ENCODE measurements at places on chromosomes 5 and 9.
A peak's percentile ranks its signal among the peaks of the same experiment; 100 is the strongest.

GRCh38 chr9:21413624-21414023, 4.7 kb downstream of the IFNA8 start:
- no peak for DNase-seq

GRCh38 chr5:171714261-171714660, 71.4 kb upstream of the SMIM23 start:
- no peak for DNase-seq

DNA sequence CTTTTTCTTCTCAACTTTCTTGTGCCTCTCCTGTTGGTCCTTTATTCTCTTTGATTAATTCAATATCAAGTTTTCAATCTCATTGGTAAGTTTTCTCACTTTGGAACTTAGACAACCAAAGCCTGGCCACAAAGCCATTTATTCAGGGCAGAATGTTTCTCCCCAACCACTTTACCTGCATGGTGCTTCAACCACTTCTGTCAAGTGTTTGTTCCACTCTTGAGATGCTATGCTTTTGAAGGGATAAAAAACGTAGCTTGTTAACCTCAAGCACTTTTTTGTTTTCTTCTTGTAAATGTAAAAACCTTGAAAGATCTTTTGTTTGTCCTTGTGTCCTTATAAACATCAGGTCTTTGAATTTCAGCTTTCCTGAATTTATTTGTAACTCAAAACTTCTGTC, 966.7 kb downstream of the MAT2B start:
- DNase-seq: no peak

- no peak for DNase-seq
Observed at GRCh38 chr5:132384506-132385050, 15.1 kb downstream of the SLC22A5 start.

GRCh38 chr5:29744618-29745017, 1448.9 kb upstream of the CDH6 start:
- DNase-seq: no peak

DNA sequence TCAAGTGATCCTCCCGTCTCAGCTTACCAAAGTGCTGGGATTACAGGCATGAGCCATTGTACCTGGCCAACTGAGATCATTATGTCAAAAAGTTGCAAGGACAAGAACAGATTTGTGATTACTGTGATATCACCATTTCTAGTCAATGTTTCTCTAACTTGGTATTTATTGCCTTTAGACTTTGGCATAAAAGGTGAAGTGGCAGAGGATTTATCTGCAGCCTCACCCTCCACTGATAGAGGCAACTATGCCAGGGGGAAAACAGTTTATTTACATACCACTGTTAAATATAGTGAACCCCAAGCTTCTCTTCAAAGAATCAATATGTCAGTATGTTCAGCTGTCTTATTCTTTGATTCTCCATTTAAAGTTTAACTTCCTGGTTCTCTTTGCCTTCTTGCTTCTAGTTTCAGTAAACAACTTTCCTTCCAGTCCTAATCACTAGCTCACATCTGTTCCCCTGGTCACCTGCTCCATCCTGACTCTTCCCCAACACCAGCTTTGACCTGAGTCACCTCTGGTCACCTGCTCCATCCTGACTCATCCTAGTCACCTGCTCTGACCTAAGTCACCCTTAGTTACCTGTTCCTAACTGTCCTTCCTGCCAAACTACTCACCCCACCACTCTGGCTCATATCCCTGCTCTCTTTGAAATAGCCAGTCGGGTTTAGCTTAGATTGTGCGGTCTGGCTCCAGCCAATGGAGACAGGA, 29.9 kb downstream of the SEMA6A start:
- no peak for DNase-seq

DNA sequence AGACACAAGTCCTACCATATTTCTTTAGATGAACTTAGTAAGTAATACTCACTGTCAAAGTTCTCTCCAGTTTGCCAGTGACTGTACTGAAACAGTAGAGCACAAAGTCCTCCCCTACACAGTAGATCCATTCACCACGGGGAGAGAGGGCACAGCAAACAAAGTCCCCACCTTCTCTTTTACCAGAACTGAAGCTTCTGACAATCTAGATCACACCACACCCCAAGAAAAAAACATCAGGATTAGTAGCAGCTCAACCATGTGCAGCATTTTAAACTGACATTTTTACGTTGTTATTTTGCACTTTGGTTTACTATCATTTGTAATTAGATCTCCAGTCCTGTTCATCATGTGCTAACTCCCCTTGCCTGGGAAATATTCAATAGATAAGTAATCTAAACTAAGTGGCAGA, 23.0 kb downstream of the DNAJA1 start:
- DNase-seq: no peak

DNA sequence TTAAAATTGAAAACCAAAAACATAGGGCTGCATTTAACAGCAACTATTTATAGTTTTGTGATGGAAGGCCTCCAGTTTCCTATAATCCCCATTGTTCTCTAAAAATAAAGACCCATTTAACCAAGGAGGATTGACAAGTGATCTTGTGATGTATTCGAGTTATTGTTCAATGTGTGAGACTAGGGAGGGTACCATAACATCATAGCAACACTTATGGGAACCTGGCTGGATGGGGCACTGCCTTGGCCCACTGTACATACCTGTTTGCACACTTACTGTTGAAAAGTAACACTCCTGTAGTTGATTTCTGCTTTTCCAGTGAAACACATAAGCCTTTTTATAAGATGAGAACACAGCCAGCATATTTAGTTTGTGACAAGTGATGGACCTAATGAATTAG, 32.3 kb downstream of the MACIR start:
- DNase-seq: no peak

DNA sequence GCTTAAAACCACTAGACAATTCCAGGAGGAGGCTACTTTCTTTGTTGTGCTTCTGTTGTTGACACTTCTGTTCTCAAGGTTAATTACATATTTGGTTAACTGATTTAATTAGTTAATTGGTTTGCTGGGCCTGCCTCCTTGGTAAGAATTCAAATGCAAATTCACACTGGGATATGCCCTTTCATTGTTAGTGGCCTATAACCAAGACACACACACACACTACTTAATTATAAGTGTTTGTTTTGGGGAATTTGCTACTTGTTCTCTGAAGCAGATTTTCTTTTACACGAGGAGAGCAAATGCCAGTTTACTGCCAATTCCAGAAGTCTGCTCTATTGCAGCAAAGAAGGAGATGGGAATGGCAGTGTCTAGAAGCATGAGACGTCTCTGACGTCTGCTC, 101.6 kb upstream of the BASP1 start:
- DNase-seq: no peak

DNA sequence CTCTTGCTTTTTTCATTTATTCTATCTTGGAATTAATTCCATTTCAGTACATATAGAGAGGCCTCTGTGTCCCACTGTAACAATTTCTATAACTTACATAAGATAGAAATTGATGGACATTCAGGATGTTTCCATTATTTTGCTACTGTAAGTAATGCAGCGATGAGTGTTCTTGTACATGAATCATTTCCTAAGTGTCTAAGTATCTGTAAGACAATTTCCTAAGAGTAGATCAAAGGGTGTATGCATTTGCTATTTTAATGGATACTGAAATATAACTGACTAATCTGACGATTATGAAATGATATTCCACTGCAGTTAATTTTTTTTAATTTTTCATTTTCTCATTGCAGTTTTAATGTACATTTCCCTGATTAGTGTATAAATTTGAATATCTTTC, 23.0 kb upstream of the RBM22 start:
- DNase-seq: no peak

DNA sequence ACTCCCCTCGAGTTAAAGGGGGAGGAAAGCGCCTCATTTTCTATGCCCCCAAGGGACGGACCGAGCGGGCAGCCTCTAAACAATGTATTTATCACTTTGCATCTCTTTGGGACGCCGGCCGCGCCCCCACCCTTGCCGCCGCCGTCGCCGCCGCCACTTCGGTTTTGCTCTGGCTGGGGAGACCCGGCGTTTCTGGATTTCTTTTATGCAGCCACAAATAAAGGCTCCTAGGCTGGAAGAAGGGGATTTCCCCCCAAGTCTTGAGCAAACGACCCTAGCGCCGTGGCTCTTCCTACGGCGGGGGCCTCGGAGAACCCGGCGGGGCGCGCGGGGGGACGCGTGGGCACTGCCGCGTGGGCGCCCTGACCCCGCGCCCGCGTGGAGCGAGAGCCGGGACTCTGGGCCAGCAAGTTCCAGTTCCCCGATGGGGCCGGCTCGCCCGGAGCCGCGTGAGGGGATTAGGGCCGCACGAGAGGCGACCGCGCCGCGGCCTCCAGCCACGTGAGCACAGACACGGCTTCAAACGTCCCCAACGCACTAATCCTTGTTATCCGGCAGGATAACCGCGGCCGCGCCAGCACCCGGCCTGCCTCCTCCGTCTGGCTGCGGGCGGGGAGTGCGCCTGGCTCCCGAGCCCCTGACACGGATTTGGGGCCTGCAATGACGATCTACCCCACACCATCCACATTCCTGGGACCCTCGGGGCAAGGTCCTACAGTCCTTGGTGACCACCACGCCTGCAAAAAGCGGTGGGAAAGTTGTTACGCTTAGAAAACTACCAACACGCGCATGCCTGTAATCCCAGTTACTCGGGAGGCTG, 7.9 kb upstream of the NEUROG1 start:
- no peak for DNase-seq

DNA sequence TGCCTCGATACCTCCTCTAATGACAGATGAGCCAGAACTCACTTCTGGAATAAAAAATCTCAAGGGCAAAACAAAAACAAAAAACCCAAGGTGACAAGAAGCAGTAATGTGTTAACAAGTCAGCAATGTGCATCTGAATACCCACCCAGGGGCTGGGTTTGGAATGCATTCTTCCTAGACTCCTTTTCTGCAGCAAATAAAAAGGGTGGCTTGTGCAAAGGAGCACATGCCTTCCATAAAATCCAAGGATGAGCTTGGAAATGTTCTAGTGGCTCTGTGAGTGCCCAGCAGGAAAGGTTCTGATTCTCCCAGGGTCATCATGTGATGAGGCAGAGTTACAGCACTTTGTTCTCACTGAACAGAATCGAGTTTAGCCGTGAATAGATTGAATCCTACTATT, 599.9 kb downstream of the RAB3C start:
- no peak for DNase-seq

GRCh38 chr9:93094658-93095204, 1.3 kb upstream of the CARD19 start:
- DNase-seq: no peak

- no peak for DNase-seq
Observed at GRCh38 chr5:74673011-74673790, 11.8 kb upstream of the HEXB start.

- no peak for DNase-seq
Observed at GRCh38 chr5:6078881-6079280, 299.5 kb downstream of the MED10 start.

- DNase-seq: no peak
Observed at GRCh38 chr5:113293068-113293974, 141.5 kb downstream of the TSSK1B start.

- no peak for DNase-seq
Observed at GRCh38 chr9:132249123-132249522, 87.3 kb downstream of the NTNG2 start.

DNA sequence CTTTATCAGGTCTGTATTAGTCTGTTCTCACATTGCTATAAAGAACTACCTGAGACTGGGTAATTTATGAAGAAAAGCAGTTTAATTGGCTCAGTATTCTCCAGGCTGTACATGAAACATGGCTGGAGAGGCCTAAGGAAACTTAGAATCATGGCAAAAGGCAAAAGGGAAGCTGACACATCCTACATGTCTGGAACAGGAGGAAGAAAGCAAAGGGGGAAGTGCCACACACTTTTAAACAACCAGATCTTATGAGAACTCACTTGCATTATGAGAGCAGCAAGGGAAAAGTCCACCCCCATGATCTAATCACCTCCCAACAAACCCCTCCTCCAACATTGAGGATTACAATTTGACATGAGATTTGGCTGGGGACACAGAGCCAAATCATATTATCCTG, 132.1 kb downstream of the PCSK1 start:
- DNase-seq: no peak

GRCh38 chr9:36148311-36149051, 11.9 kb downstream of the GLIPR2 start:
- DNase-seq: peak; percentile 56

- no peak for DNase-seq
Observed at GRCh38 chr5:145362266-145362665, 472.9 kb downstream of the PRELID2 start.

- no peak for DNase-seq
Observed at GRCh38 chr5:41408676-41409443, 101.5 kb downstream of the PLCXD3 start.

DNA sequence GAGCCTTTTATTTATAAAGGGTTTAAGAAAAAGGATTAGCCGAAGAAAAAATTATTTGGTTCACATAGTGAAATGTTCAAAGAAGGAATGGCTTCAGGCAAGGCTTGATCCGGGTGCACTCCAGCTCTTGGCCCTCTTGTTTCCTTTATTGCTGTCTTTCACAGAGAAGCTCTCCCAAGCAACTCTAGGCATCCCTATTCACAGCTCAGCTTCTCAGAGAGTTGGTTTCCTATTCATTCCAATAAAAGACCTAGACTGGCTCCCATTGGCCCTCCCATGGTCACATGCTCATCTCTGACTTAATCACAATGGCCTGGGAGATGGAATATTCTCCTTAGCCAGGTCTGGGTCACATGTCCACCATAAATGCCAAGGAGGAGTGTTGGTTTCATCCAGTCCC, 9.4 kb upstream of the FGFR4 start:
- no peak for DNase-seq

DNA sequence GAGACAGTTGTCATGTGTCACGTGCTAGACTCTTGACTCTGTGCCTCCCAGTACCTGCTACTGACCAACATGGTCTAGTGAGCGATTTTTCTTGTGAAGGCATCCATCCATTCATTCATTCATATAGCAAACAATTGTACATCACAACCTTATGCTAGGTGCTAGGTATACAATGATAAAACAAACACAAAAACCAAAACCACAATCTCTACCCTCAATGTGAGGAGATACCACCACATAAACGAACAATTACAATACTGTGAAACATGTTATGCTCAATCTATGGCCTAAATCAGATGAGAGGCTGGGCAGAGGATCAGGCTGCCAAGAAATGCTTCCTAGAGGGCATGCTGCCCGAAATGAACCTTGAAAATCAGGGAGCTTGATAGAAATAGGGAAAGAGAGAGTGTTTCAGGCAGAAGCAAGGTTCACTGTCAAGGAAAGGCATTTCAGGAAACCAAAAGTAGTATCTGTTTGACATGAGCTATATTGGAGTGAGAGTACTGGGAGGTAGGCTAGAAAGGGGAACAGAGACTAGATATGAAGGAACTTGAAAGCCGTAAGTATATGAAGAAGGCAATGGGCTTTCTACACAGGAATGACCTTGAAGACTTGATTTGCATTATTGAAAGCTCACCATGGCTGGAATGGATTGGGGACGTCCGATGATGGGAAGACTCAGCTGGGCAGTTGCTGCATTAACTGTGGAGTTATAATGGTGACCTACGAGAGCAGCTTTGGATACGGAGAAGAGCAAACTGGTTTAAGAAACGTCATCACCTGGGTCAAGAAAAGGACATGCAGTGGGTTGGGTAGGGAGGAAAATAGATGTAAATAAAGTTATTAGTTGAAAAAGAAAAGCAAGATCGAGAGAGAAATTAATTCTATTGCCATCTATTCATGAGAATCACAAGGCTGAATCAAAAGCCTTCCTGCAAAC, 90.1 kb downstream of the THBS4 start:
- no peak for DNase-seq
